ENCODE measurements at places on chromosomes 12 and 14. TPM values are rescaled to one million over a fixed set of nuclear protein-coding genes. Genes with fewer than 3 reads are reported as not detected.

GRCh38 chr12:51087818-51088217 is 4.4 kb upstream of the CSRNP2 start:
- H3K4me3 ChIP-seq, result no peak overlapping the region
- no peak overlapping the region for H3K27ac ChIP-seq
- H3K36me3 ChIP-seq, result peaks cover 3% of the 10 kb centered on the region
- H3K27me3 ChIP-seq, result no peaks in the 10 kb centered on the region
- H3K4me1 ChIP-seq, result no peaks in the 10 kb centered on the region

GRCh38 chr12:108112832-108113556 is 16.1 kb upstream of the WSCD2 start:
- DNase-seq, result no peak
- no peaks in the 10 kb centered on the region for H3K4me1 ChIP-seq
- no peak overlapping the region for H3K27ac ChIP-seq
- H3K36me3 ChIP-seq, result no peaks in the 10 kb centered on the region
- no peaks in the 10 kb centered on the region for H3K27me3 ChIP-seq

ADAM21 gene
- not detected for total RNA-seq

MYH7 gene
- total RNA-seq, result not detected

- H3K36me3 ChIP-seq, result no peaks in the 10 kb centered on the region
- peaks cover 19% of the 10 kb centered on the region for H3K4me1 ChIP-seq
- H3K27me3 ChIP-seq, result no peaks in the 10 kb centered on the region
- H3K4me3 ChIP-seq, result no peak overlapping the region
- no peak for DNase-seq
Measured at GRCh38 chr12:31745242-31745641, 16.4 kb upstream of the AMN1 start.

DNA sequence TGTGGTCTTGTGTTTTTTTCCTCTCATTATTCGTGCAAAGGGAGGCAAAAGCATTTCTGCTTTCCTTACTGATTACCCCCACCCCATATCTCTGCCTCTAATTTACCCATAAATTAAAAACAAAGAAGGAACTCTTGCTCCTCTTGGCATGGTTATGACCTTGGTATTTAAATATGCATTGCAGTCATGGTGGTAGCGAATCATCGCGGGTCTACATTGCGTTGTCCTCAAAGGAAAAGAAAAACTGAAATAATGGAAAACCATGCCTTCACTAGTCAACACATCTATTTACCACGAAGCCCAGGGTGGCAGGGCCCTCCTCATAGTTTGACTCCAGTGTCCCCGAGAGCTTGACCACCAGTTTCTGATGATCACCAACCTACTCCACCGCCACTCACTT is 126.7 kb upstream of the PARP11 start:
- DNase-seq, result no peak
- no peak overlapping the region for H3K4me3 ChIP-seq
- no peaks in the 10 kb centered on the region for H3K36me3 ChIP-seq
- H3K27ac ChIP-seq, result no peak overlapping the region
- H3K27me3 ChIP-seq, result peaks cover 4% of the 10 kb centered on the region

NDRG2 gene
- under 0.01 TPM for total RNA-seq

DNA sequence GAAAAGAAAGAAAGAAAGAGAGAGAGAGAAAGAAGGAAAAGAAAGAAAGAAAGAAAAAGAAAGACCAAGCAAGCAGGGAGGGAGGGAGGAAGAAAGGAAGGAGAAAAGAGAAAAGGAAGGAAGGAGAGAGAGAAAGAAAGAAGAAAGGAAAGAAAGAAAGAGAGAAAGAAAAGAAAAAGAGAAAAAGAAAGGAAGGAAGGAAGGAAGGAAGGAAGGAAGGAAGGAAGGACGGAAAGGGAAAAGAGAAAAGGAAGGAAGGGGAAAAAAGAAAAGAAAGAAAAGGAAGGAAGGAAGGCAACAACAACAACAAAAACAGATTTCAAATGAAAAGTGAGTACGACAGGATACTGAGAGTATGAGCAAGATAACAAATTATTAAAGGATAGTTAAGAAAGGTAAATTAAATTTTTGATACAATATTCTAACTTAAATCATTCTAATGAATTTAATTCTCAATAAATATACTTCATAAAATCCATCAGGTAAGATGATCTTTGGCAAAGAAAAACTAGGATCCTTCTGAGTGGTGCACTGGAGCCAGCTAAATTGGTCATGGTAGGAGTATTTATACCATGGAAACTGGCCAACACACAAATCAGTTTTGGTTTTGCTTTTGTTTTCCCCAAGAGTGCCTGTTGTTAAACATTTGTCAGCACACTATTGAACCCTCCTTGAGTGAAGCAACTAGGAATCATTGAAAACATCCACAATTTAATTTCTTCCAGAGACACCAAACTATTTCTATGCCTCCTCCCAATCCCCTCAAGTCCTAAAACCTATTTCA is 56.1 kb upstream of the DYRK2 start:
- DNase-seq, result peak; percentile 65
- peaks cover 5% of the 10 kb centered on the region for H3K4me1 ChIP-seq
- no peak overlapping the region for H3K4me3 ChIP-seq
- no peak overlapping the region for H3K27ac ChIP-seq
- no peaks in the 10 kb centered on the region for H3K36me3 ChIP-seq

BTG1 gene
- 23.6 TPM for total RNA-seq

PRR4 gene
- 2.7 TPM for total RNA-seq

CMA1 gene
- total RNA-seq, result not detected

- H3K4me3 ChIP-seq, result no peak overlapping the region
- no peak overlapping the region for H3K27ac ChIP-seq
- no peaks in the 10 kb centered on the region for H3K36me3 ChIP-seq
- peaks cover 11% of the 10 kb centered on the region for H3K27me3 ChIP-seq
Measured at GRCh38 chr12:109654357-109654756, 59.3 kb upstream of the FAM222A start.

DNA sequence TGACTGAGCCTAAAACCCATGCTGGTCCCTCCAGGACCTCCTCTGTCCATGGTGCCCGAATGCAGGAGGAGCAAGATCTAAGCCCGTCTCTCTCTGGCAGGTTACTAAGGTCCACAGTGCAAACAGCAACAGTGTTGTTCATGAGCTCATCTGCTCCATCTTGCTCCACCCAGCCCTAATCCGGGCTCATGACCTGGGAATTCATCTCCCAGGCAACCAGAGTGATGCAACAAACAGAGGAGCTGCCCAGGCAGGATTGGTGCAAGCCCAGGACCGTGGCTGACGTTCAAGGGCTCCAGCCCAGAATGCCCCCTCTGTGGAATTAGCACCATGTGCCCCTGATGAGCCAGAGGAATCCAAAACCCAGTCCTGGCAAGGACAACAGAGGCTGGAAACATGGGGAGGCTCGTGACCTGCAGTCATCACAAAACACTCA is 29.9 kb downstream of the HSPB8 start:
- H3K27ac ChIP-seq, result no peak overlapping the region
- H3K4me3 ChIP-seq, result no peak overlapping the region
- no peak for DNase-seq
- no peaks in the 10 kb centered on the region for H3K36me3 ChIP-seq
- H3K27me3 ChIP-seq, result no peaks in the 10 kb centered on the region

DNA sequence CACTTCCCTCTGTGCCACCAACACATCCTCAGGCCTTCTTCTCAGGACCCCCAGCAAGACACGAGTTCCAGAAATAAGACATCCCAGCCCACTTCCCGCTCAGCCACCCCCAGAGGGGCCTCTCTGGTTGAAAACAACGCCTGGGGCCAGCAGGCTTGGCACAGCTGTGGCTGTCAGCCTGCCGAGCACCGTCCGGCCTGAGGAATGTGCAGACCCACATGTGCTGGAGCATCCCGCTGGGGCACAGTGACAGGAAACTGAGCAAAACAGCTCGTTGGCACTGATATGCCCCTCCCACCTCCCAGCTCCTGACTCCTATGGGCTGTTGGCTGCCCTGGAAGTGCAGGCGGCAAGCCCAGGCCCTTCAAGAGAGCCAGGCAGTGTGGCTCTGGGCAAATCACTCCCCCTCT is 1.4 kb downstream of the SYNE3 start:
- H3K36me3 ChIP-seq, result no peaks in the 10 kb centered on the region
- H3K4me3 ChIP-seq, result peak overlapping the region; percentile 77
- H3K27ac ChIP-seq, result no peak overlapping the region
- DNase-seq, result peak; percentile 97

NTS gene
- total RNA-seq, result not detected

- no peak for DNase-seq
- H3K27ac ChIP-seq, result no peak overlapping the region
- H3K4me1 ChIP-seq, result peaks cover 6% of the 10 kb centered on the region
- no peaks in the 10 kb centered on the region for H3K36me3 ChIP-seq
Measured at GRCh38 chr14:100066962-100067361, 1.7 kb downstream of the EVL start.

TAS2R14 gene
- 7.2 TPM for total RNA-seq

DNA sequence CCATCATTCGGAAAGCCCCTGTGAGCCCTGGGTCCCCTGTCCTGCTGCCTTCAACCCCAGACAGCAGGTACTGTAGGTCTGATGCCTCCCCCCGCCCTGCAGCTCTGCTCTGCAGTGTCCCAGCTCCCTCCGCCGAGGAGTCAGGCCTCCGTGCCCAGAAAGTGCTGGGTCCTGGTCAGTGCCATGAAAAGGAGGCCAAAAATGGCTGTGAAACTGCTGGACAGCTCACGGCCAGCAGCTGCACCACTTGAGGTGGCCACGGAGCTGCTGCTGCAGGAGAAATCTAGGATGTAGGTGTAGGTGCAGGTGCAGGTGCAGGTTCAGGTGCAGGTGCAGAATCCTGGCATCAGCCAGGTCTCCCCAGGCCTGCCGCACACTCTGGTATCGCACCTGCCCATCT is 196.1 kb downstream of the SLC15A4 start:
- H3K4me1 ChIP-seq, result no peaks in the 10 kb centered on the region
- no peaks in the 10 kb centered on the region for H3K27me3 ChIP-seq
- no peak for DNase-seq
- H3K27ac ChIP-seq, result no peak overlapping the region
- H3K36me3 ChIP-seq, result no peaks in the 10 kb centered on the region

GRCh38 chr14:94018308-94018707 is 7.8 kb upstream of the OTUB2 start:
- peaks cover 6% of the 10 kb centered on the region for H3K27me3 ChIP-seq
- H3K27ac ChIP-seq, result no peak overlapping the region
- peaks cover 11% of the 10 kb centered on the region for H3K4me1 ChIP-seq
- no peak overlapping the region for H3K4me3 ChIP-seq
- DNase-seq, result peak; percentile 18
- H3K36me3 ChIP-seq, result no peaks in the 10 kb centered on the region

TMPRSS12 gene
- total RNA-seq, result not detected

Data from osteoblast (primary cell).